ENCODE measurements at places on chromosomes 6 and 20. TPM values are rescaled to one million over a fixed set of nuclear protein-coding genes. Genes with fewer than 3 reads are reported as not detected.

- no peak overlapping the region for H3K4me3 ChIP-seq
- peaks cover 35% of the 10 kb centered on the region for H3K4me1 ChIP-seq
- no peaks in the 10 kb centered on the region for H3K36me3 ChIP-seq
- no peak for DNase-seq
- peaks cover 2% of the 10 kb centered on the region for H3K27me3 ChIP-seq
Measured at GRCh38 chr20:50388733-50389437, 121.3 kb upstream of the PTPN1 start.

PLEKHG1 gene
- total RNA-seq = 5.0 TPM

DNA sequence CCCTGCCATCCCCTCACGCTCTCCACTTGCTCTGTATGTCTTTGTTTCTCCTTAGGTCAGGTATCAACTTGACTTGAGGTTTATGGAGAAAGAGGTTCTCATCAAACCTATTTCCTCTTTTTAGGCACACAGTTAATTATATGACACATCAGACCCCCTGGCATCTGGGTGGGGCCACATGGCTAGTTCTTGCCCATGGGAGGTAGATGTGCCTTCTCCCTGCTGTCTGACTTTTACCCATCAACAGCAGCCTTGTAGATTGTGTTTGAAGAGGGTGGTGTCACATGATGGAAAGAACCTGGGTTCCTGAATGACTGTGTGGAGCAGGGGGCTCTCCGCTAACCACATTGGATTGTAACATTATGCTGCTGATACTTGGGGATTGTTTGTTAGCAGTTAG is 7.2 kb upstream of the UQCC2 start:
- H3K36me3 ChIP-seq = no peaks in the 10 kb centered on the region
- DNase-seq = no peak
- H3K4me3 ChIP-seq = no peak overlapping the region
- peaks cover 7% of the 10 kb centered on the region for H3K27me3 ChIP-seq
- no peak overlapping the region for H3K27ac ChIP-seq

ADAT2 gene
- 26.0 TPM for total RNA-seq

GRCh38 chr20:208942-209566 is 18.0 kb upstream of the DEFB129 start:
- no peak overlapping the region for H3K4me3 ChIP-seq
- DNase-seq = peak; percentile 11
- no peaks in the 10 kb centered on the region for H3K4me1 ChIP-seq
- H3K27ac ChIP-seq = no peak overlapping the region

SLC17A1 gene
- total RNA-seq = not detected

- H3K36me3 ChIP-seq = no peaks in the 10 kb centered on the region
- no peak overlapping the region for H3K27ac ChIP-seq
- DNase-seq = no peak
Measured at GRCh38 chr20:32784369-32785080, 22.3 kb downstream of the DNMT3B start.

- no peak overlapping the region for H3K4me3 ChIP-seq
- H3K27ac ChIP-seq = no peak overlapping the region
- H3K27me3 ChIP-seq = peaks cover 2% of the 10 kb centered on the region
- DNase-seq = no peak
- no peaks in the 10 kb centered on the region for H3K4me1 ChIP-seq
- no peaks in the 10 kb centered on the region for H3K36me3 ChIP-seq
Measured at GRCh38 chr20:50026746-50027575, 44.2 kb downstream of the SNAI1 start.

MOXD1 gene
- total RNA-seq = not detected

GRCh38 chr20:41314386-41314785 is 3.1 kb downstream of the ZHX3 start:
- peaks cover 20% of the 10 kb centered on the region for H3K4me1 ChIP-seq
- no peak for DNase-seq
- H3K4me3 ChIP-seq = no peak overlapping the region
- H3K27ac ChIP-seq = no peak overlapping the region

FLRT3 gene
- not detected for total RNA-seq

DNA sequence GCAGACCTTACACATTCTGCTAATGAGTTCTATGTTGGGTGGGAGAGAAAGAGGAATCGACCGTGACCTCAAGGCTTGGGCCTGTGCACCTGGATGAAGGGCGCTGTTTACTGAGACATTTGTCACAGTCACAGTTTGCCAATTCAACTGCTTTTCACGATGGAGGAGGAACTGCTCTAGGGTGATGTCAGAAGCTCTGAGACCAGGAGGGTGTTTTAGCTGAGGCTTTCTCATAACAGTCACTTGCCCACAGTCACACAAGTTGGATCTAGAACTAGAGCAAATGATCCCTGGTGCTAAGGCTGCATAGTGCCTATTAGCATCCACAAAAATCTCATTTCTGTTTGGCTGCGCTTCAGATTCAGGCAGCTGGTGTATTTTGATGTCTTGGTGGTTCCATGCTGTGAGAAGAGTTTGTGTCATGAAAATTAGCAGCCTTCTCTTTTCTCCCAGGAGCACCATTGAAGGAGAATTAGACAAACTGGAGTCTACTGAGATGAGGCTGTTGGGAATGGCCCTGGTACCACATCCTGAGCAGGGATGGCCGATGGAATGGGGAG is 83.3 kb upstream of the TGM3 start:
- no peaks in the 10 kb centered on the region for H3K36me3 ChIP-seq
- peaks cover 17% of the 10 kb centered on the region for H3K27me3 ChIP-seq
- H3K27ac ChIP-seq = no peak overlapping the region
- no peak overlapping the region for H3K4me3 ChIP-seq
- H3K4me1 ChIP-seq = peaks cover 9% of the 10 kb centered on the region

PGM3 gene
- 24.6 TPM for total RNA-seq
